Amniotic epithelial cell (primary cell): ENCODE measurements at places on chromosomes 16 and 17.

- DNase-seq = no peak
Measured at GRCh38 chr17:38354466-38354865, 2.8 kb downstream of the SOCS7 start.

DNA sequence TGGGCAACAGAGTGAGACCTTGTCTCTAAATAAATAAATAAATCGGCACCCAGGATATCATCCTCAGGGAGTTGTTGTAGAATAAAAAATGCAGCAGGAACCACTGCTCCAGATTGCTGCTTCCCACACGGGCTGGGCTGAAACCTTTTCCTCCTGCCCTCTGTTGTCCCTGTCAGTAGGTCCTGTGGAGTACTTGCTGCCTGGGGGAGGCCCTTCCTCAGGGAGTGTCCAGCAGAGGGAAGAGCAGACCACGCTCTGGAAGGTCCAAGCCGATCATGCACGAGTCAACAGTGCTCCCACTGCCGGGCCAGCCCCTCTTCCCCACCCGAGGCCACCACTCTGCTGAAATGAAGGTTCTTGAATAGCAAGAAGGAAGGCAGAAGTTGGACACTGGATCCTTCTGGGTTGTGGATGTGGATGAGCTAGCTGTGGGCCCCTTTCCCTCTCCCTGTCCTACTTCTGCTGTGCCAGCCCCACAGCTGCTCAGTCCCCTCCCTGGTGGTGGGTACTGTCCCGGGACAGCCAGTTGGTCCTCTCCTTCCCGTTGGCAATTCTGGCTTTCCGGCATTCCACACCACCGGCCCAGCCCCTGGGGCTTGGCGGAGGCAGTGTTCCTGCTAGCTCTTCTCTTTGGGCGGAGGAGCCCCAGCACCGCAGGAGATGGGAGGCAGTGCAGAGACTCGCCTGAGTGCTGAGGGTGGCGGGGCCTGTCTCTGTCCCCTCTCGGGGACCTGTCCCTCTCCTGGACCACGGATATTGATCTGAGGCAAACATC lies 10.8 kb downstream of the CDK5R1 start:
- DNase-seq = no peak

GRCh38 chr17:549177-550040 lies 165.2 kb downstream of the VPS53 start:
- peak; percentile 82 for DNase-seq

- DNase-seq = no peak
Measured at GRCh38 chr16:75095204-75095621, 21.4 kb downstream of the LDHD start.

GRCh38 chr17:72976971-72977770 lies 115.3 kb downstream of the SLC39A11 start:
- peak; percentile 86 for DNase-seq

DNA sequence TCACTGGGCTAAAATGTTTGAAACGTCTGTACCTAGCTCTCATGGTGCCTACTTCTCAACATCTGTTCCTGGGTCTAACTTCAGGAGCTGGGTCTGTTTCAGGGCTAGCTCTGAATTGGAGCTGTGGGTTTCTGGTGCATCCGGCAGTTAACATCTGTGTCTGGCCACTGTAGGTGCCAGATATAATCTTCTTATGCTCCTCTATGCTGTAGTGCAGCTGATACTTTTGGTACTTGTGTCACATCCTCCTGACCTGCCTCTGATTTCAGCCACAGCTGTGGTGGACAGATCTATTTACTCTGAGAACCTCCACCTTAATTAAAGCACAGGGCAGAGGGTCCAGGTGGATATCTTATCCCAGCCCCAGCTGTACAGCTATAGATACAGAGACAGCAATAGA lies 496.5 kb upstream of the CDH11 start:
- no peak for DNase-seq

DNA sequence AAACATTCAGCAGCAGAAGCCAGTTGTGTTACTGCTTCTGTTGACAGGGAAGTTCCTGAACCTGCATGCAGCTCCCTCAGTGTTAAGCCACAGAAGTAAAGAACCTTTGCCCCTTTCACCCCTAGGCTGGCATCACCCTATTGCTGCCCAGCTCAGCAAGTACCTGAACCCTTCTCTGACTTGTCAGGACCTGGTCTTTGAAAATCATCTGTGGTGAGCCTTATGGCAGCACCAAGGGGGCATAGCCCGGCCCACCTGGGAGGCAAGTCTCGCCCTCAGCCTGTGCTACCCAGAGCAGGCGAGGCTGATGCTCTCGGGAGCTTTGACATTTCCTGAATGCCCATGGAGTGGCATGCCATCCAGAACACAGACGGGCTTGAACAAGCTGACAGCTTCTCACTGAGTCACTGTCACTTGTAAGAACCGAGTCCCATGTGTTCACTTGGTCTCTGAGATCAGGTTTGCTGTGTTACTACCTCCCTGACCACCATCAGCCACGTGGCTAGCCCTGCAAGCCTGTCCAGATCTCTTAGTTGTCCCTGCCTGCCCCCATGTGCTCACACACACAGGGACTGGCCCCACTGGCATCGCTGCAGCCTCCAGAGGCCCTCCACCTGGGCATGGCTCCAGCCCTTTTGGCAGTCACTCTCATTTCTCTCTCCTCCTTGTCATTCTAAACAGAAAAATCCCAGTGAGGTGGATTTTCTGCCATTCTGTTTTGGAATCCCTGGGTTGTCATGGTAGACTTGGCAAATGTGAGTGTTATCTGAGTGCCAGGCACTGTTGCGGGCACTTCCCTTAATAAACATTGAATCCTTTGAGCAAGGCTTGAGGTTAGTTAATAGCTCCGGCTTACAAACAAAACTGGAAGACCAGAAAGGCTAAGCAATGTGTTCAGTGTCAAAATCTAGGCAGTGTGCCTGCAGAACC lies 2.9 kb upstream of the CARMIL2 start:
- no peak for DNase-seq

- DNase-seq = no peak
Measured at GRCh38 chr17:861364-861763, 79.2 kb downstream of the MRM3 start.

DNA sequence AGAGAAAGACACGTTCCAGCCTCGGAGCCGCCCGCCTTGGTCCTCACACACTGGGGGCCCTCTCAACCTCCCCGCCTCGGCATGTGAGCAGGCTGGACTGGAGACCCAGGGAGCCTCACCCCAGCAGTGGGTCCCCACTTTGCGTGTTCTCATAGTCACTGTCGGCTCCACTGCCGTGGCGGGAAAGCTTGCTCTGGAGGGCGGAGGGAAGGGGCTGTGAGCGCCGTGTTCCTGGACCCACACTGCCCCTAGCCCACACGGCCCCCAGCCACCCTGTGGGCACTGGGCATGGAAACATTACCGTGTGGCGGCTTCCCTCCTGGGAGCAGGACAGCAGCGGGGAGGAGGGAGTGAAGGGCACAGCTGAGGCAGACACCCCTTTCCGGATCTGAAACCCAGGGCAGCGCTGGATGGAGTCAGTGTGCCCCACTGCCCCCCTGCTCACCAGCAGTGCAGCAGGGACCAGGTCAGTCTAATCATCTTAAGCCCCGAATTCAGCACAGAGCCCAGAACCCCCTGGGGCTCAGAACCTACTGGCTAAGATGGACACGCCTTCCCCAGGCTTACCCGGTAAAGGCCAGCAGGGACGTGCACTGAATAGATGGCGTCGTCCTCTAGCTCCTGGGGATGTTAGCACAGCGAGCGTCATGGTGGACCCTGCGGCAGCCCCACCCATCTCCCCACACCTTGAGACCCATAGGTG lies 7.2 kb downstream of the TP53I13 start:
- DNase-seq = no peak

DNA sequence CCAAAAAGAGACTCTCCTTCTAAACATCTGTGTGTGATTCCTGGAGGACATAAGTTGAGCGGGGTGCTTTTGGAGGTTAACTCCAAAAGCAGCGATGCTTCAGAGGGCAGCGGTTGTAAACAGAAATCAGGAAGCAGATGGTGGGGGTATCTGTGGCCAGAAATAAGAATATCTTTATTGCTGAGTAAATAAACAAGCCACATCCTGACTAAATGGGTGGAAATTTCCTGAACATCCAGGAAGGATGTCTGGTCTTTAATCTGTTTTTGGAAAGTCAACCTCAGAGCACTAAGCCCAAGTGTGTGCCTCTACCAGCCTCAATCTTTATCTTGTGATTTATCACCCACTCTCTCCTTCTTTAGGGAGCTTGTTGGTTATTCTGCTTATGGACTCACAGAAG lies 123.3 kb downstream of the CDH13 start:
- DNase-seq = no peak

DNA sequence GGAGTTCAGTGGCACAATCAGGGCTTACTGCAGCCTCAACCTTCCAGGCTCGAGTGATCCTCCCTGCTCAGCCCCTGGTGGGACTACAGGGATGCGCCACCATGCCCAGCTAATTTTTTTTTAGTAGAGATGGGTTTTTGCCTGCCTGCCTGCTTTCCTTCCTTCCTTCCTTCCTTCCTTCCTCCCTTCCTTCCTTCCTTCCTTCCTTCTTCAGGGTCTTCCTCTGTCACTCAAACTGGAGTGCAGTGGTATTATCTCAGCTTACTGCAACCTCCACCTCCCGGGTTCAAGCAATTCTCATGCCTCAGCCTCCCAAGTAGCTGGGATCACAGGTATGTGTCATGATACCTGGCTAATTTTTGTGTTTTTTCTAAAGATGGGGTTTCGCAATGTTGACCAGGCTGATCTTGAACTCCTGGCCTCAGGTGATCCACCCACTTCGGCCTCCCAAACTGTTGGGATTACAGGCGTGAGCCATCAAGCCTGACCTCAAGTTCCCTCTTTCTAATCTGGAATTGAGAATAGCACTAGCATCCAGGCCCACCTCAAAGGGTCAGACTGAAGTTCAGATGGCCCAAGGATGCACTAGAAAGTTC lies 45.3 kb downstream of the PRAC1 start:
- DNase-seq = no peak

DNA sequence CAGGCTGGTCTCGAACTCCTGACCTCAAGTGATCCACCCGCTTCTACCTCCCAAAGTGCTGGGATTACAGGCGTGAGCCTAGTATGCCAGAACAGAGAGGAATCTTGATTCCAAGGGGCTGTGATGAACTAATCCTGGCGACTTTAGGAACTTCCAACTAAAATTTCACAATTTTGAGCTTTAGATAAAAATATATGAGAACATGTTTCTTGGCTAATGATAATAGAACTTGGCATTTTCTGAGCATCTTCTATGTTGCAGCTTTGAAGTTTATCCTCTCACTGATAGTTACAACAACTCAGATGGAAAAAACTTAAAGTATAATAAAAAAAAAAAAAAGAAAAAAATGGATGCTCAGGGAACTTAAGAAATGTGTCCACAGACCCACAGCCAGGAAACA lies 69.8 kb upstream of the WSCD1 start:
- DNase-seq = peak; percentile 77

DNA sequence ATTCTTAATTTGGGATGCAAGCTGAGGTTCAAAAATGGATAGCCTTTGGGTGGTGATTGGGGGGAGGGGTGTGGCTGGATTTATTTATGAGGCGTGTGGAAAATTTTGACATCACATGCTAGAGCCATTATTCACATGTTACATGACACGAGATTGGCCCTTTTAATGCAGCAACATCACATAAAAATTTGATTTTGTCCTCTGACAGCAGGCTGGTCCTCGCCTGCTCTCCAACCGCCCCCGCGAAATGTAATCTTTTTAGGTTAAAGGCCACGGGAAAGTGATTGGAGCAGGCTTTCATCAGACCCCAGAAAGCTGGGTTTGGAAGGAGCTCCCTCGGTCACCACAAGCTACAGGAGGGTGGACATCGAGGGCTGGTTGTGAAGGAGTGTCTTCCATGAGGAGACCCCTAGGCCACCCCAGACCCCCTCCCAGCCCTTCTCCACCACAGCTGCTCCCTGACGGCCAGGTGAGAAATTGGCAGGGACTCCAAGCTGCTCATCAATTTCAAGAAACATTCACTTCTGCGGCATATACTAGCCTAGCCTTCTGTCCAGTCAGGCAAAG lies 502.7 kb upstream of the PSMD7 start:
- DNase-seq = no peak

DNA sequence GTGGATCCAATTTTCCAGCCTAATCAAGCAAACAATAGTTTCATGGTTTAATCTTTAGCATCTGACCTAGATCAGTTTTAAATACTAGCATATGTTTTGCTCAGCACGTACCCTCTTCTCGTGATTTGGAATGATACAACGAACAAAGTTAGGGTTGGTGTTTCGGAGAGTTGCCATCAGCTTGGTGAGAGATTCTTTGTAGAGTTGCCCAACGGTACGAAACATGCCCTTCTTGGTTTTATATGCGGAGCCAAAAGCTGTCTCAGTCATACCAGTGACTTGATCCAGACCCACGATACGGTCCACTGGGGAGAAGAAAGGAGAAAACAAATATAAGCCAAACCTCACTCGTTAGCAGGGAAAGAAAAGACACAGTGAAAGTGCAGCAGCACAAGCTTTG lies 85.3 kb downstream of the NDEL1 start:
- DNase-seq = no peak

- DNase-seq = no peak
Measured at GRCh38 chr16:64829678-64830077, 292.2 kb downstream of the CDH11 start.

- DNase-seq = no peak
Measured at GRCh38 chr17:2146132-2146871, 91.4 kb downstream of the HIC1 start.

DNA sequence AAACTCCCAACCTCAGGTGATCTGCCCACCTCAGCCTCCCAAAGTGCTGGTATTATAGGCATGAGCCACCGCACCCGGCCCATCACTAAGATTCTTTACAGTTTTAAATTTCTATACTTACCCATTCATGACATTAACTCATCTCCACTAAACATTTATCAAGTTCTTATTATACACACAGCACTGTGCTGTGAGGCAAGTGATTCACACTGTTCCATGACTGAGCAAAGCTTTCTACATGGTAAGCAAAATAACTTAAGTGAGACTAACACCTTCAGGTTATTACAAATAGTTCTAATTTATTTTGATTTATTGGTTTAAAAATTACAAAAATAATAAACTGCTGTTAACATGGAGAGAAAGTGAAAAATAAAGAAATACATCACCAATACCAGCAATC lies 33.5 kb downstream of the MARVELD3 start:
- no peak for DNase-seq

GRCh38 chr17:48470388-48471034 lies 40.5 kb upstream of the SKAP1 start:
- peak; percentile 79 for DNase-seq

DNA sequence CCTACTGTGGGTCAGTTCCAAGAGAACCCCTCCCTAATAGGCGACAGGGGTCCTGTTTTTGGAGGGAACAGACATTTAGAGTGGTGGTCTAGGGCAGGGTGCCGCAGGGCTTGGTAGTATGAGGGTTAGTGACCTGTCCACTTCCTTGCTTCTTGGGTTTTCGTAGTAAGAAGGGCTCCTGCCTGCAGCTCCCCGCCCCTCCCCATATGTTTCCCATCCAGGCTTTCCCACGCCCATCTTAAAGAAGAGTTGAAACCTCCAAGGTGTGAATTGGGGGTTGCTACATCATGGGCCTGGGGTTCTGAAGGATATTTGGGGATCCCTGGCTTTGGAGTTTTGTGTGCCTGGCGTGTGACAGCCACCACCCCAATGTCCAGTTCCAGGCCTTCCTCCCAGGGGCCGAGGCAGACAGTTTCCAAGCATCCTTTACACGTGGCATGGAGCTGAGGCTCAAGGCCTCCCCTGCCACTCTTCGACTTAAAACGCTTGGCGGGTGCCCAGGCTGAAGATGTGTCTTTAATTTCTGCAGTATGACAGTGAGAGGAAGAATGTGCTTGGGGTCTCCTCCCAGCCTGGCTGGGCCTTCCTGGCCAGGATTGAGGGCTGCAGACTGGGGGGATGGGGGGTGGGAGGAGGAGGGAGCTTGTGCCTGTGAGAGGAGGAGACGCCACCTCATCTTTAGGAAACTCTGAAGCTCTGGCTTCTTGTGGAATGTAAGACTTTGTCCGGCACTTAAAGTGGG lies 2.3 kb upstream of the COL1A1 start:
- DNase-seq = no peak
